ENCODE measurements at places on chromosomes 13 and 19.
A peak's percentile ranks its signal among the peaks of the same experiment; 100 is the strongest.

- no peak for DNase-seq
These were observed 28.0 kb upstream of the SLC15A1 start for GRCh38 chr13:98780451-98780850.

- no peak for DNase-seq
These were observed 203.8 kb upstream of the SLITRK6 start for GRCh38 chr13:86003029-86003428.

GRCh38 chr13:50979187-50979586 is 69.6 kb downstream of the RNASEH2B start:
- DNase-seq: no peak

DNA sequence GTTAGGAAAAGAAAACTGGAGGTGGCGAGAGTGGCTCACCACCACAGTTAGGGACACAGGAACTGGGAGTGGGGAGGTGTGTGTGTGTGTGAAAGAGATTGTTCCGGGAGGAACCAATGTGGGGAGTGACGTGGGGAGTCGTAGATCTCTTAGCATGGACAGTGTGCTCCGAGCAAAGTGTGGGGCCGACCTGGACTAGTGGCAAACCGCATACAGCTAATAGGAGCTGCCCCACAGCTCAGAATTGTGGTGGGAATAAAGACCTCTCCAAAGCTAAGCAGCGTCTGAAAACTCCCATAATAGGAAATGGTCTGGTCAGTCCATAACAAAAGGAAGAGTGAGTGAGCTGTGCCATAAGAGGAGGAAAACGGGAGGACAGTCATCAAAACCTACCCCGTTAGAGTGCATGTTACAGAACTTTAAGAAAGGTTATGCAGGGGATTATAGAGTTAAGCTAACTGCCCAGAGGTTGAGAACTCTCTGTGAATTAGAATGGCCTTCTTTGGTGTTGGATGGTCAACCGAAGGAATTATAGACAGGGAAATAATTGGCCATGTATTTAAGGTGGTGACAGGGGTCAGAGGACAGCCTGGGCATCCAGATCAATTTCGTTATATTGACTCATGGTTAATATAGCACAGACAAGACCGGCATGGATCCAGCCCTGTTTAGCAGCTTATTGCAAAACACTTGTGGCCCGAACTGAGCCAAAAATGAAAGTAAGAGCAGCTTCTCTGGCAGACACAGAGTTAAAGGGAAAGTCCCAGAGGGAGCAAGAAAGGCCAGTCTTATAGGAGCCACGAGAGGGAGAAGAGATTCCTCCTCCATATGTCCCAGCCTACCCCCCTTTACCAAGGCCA is 8.9 kb upstream of the SLC15A1 start:
- peak; percentile 49 for DNase-seq

- no peak for DNase-seq
These were observed 21.4 kb upstream of the ERVV-1 start for GRCh38 chr19:52992109-52993004.

DNA sequence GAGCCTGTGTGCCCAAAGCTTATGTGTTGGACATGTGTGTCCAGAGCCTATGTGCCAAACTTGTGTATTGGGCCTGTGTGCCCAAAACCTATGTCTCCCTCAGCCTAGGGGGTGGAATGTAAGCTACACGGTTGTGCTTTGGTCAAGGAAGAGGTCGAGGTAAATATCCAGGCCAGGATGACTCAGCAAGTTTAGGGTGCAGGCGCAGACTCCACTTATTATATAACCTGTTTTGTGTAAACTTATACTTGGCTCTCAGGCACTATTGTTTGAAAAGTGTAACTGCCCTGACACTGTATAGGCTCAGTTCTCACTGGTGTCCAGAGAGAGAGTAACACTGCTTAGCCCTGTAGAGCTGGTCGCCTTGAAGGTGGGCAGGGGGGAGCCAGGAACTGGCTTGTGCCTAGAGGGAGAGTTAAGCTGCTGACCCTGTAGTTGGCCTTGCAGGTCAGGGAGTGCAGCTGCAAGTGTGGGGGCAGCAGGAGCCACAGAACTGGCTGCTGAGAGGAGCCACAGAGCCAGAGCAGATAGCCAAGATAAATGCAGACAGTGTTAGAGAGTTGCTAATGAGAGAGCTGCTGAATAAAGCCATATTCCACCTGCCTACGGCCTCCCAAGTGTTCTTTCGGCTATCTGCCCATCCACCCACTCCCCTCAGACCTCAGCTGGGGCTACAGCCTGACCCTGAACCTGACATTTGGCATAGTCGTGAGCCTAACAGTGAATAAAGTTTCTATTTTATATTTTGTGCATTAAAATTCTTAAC is 517.2 kb upstream of the SLITRK1 start:
- DNase-seq: no peak

DNA sequence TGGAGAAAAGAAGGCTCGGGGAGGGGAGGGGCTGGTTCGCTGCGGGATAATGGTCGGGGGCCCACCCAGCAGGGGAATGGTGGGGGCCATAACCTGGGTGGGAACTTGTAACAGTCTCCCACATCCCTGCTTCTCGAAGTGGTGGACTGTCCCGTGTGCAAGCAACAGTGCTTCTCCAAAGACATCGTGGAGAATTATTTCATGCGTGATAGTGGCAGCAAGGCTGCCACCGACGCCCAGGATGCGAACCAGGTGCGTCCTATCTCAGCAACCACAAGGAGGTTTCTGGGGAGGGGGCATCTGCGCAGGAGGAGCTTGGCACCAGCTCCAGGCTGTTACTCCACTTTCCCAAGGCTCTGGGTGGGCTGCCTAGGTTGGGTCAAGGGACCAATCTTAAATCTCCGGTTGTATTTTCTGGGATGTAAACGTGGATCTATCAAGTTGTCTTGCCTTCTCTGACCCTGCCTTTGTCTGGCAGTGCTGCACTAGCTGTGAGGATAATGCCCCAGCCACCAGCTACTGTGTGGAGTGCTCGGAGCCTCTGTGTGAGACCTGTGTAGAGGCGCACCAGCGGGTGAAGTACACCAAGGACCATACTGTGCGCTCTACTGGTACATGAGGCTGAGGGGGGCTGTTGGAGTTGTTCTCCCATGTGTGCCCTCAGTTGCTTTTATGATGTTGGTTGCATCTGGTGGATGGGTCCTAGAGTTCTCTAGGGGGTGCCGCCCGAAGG is 1.6 kb downstream of the TRIM28 start:
- no peak for DNase-seq

DNA sequence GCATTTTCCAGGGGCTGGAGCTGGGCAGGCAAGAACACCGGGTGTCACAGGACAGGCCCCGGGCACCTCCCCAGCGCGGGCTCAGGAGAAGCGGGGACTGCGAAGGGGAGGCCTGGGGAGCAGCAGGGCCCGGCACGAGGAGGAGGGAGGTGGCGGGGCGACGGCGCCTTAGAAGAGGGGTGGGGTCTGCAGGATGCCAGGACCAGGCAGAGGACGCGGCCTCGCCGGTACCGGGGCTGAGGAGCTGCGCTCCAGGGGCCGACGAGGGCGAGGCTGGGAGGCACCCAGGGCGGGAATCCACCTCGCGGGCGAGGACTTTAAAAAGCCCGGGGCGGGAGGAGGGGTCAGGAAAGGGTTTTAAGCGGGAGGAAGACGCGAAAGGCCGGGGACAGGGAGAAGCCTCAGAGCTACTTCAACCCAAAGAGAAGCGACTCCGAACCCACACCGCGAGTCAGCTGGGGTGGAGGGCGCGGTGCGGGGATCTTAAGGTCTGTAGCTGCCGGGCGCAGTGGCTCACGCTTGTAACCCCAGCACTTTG is 665 bp downstream of the ZNF347 start:
- DNase-seq: peak; percentile 30

GRCh38 chr13:91136806-91137205 is 210.7 kb upstream of the MIR17HG start:
- DNase-seq: no peak

Measured in GM10248 (cell line).